ENCODE measurements at places on chromosomes 5 and 9. TPM values are rescaled to one million over a fixed set of nuclear protein-coding genes. Genes with fewer than 3 reads are reported as not detected.

- no peaks in the 10 kb centered on the region for H3K4me1 ChIP-seq
- H3K4me3 ChIP-seq, result no peak overlapping the region
- no peak overlapping the region for H3K27ac ChIP-seq
- H3K36me3 ChIP-seq, result no peaks in the 10 kb centered on the region
- no peak for DNase-seq
Observed at GRCh38 chr9:103335461-103335860, 340.3 kb downstream of the CYLC2 start.

DNA sequence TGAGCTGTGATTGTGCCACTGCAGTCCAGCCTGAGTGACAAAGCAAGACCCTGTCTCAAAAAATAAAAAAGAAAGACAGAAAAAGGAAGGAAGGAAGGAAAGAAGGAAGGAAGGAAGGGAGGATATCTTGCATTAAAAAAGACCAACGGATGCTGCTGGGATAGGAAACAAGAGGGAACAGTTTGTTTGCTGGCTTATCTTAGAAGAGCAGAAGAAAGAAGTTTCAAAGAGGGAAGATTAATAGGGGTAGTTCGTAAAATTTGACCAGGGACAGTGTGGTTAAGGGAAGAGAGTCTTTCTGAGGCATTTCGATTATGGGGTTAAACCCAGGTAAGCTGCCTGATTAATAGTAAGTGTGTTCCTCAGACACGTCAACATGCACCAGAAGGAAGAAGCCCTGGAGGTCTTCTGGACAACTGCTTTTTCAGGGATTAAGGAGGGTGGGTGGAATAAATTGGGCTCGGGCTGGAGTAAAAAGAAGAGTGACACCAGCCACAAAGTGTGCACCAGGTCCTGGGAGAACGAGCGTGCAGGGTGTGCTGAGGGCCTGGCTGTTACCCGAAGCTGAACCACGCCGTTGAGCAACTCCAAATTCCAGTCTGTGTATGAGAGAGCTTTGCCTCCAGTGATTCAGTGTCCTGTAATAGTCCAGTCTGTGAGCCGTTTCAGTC is 24.8 kb downstream of the FYB1 start:
- peak; percentile 84 for DNase-seq
- no peaks in the 10 kb centered on the region for H3K4me1 ChIP-seq
- no peak overlapping the region for H3K27ac ChIP-seq
- H3K36me3 ChIP-seq, result no peaks in the 10 kb centered on the region

DNA sequence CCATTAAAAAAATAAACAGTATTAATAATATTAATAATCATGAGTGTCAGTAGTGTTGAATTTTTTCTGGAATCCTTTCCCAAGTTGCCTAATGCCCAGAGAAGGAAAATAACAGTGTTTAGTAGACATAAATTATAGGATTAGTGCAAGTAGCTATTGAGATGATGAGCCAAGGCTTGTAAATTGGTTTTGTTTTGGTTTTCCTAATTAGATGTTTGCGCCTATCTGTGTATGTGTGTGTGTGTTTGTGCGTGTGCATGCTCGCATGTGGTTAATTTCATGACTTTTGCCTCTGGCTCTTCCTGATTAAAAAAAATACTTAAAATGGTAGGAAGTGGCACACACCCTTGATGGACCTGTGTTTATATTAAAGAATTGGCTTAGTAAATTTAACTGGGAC is 55.4 kb downstream of the FXN start:
- H3K4me1 ChIP-seq, result peaks cover 2% of the 10 kb centered on the region
- DNase-seq, result no peak
- no peaks in the 10 kb centered on the region for H3K36me3 ChIP-seq
- H3K27me3 ChIP-seq, result no peaks in the 10 kb centered on the region

- no peaks in the 10 kb centered on the region for H3K4me1 ChIP-seq
- H3K36me3 ChIP-seq, result no peaks in the 10 kb centered on the region
- H3K27ac ChIP-seq, result no peak overlapping the region
- DNase-seq, result no peak
- H3K4me3 ChIP-seq, result no peak overlapping the region
- peaks cover 5% of the 10 kb centered on the region for H3K27me3 ChIP-seq
Observed at GRCh38 chr9:89657765-89658164, 53.0 kb downstream of the GADD45G start.

DNA sequence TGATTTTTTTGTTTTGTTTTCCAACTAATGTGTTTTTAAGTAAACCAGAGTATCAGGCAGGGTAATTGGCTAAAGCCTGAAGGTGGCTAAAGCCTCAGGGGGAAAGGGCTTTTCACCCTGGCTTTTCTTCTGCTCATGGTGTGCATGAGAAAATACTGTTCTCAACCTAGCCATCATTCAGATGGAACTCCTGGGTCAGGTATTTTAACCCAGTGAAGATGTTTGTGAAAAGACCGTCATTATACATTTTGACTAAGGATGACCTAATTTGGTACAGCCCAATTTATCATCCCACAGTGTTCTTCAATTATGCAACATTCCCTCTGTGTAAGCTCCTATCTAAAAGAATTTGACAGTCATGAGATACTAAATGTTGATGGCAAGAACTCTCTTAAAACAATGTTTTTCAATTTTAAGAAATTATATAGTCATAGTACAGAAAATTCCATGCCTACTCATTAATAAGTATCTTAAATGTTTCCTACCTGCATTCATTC is 209.5 kb upstream of the TARS1 start:
- H3K4me1 ChIP-seq, result peaks cover 2% of the 10 kb centered on the region
- no peak overlapping the region for H3K4me3 ChIP-seq
- H3K27me3 ChIP-seq, result no peaks in the 10 kb centered on the region
- H3K36me3 ChIP-seq, result no peaks in the 10 kb centered on the region
- H3K27ac ChIP-seq, result no peak overlapping the region

GRCh38 chr9:129145841-129146292 is 32.2 kb downstream of the IER5L start:
- peaks cover 30% of the 10 kb centered on the region for H3K36me3 ChIP-seq
- H3K4me3 ChIP-seq, result no peak overlapping the region
- H3K27me3 ChIP-seq, result no peaks in the 10 kb centered on the region
- peaks cover 47% of the 10 kb centered on the region for H3K4me1 ChIP-seq
- DNase-seq, result peak; percentile 94

GRCh38 chr9:27247756-27248155 is 49.2 kb downstream of the EQTN start:
- H3K4me1 ChIP-seq, result no peaks in the 10 kb centered on the region
- H3K27me3 ChIP-seq, result no peaks in the 10 kb centered on the region
- no peak overlapping the region for H3K27ac ChIP-seq
- H3K4me3 ChIP-seq, result no peak overlapping the region

Gene MOB3B
- total RNA-seq, result under 0.01 TPM

Gene HRH2
- total RNA-seq, result not detected

Gene NSMF
- 7.7 TPM for total RNA-seq

Gene LECT2
- not detected for total RNA-seq

Gene FBXW5
- total RNA-seq, result 72.2 TPM

Gene PRELID2
- total RNA-seq, result 8.6 TPM
